ENCODE measurements at places on chromosomes 12 and 14. TPM values are rescaled to one million over a fixed set of nuclear protein-coding genes. Genes with fewer than 3 reads are reported as not detected.

DNA sequence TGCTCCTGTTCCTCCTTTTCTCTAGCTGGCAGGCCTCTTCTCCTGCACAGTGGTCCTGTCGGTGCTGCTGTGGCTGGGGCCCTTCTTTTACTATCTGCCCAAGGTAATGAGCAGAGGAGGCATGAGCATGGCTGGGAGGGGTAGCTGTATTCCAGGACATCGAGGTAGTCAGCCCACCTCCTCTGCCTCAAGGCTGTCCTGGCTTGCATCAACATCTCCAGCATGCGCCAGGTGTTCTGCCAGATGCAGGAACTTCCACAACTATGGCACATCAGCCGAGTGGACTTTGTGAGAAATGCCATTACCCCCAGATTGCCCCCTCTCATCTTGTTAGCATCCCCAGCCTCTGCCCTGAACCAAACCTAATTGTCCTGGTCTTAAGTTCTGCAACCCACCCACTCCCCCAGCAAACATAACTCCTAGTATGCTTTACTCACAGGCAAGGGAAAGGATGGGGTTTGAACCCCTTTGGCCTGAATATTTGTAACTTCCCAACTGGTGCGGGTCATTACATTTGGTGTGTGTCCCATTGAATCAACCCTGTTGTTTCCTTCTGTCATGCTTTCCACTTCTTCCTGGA lies 9.1 kb downstream of the B4GALNT1 start:
- H3K4me1 ChIP-seq, result peaks cover 17% of the 10 kb centered on the region
- peaks cover 46% of the 10 kb centered on the region for H3K27me3 ChIP-seq
- peak; percentile 95 for DNase-seq
- peaks cover 32% of the 10 kb centered on the region for H3K36me3 ChIP-seq

BTBD7 gene
- total RNA-seq, result 7.1 TPM

DNA sequence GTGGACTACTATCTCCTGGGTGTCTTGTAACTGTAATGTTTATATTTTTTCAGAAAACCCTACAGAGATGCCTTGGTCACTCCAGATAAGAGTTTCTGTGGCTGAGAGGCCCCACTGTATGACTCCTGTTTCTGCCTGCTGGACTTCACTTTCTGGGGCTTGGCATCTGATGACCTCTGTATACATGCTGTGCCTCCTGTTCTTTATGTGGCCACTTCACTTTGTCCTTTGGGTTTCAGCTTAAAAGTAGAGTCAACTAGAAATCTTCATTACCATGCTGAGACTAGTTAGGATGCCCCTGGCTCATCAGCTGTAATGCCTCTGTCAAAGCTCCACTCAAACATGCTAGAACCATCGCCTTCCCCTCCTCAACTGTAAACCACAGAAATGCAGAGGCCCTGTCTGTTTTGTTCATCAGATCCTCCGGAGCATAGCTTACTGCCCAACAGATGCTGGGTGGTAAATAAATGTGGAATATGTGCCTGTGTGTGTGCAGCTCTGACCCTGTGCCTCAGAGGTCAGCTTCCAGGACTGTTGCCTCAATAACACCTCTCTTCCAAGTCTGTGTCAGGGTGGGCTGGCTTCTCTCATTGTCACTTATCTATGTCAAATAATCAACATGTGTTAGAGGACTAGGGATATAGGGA lies 25.5 kb downstream of the ZNF664 start:
- H3K36me3 ChIP-seq, result peaks cover 20% of the 10 kb centered on the region
- peaks cover 8% of the 10 kb centered on the region for H3K4me1 ChIP-seq
- no peak overlapping the region for H3K4me3 ChIP-seq
- no peaks in the 10 kb centered on the region for H3K27me3 ChIP-seq
- DNase-seq, result no peak

DNA sequence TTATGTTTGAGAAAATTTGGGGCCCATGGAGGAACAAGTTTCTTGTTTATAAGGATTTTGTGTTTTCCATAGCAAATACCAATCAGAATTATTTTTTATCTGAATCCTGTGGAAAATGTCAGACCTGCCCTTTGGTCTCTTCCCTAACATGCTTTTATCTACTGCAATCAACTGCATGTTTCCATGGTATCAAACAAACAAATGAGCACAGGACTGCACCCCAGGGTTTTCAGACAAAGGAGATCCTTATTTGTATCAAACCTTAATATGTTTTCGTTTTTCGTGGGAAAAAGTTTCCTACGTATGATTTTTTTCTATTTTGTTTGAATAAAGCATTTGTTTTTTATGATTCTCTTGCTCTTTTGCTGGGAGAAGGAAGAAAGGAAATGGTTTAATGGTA lies 91.1 kb downstream of the GPR135 start:
- no peaks in the 10 kb centered on the region for H3K27me3 ChIP-seq
- no peaks in the 10 kb centered on the region for H3K4me1 ChIP-seq
- no peaks in the 10 kb centered on the region for H3K36me3 ChIP-seq
- H3K27ac ChIP-seq, result no peak overlapping the region

LRTM2 gene
- not detected for total RNA-seq

- no peak for DNase-seq
- peaks cover 25% of the 10 kb centered on the region for H3K4me1 ChIP-seq
- no peaks in the 10 kb centered on the region for H3K27me3 ChIP-seq
- peaks cover 5% of the 10 kb centered on the region for H3K36me3 ChIP-seq
- no peak overlapping the region for H3K27ac ChIP-seq
- no peak overlapping the region for H3K4me3 ChIP-seq
Measured at GRCh38 chr12:106837782-106838181, 63.3 kb downstream of the RIC8B start.

Measured in SJSA1 (cell line).